Natural killer cell treated with Interleukin-12 subunit alpha and Interleukin-12 subunit beta and Interleukin-15 and Interleukin-18, amount 100 ng/mL, for 72 hours (primary cell): ENCODE measurements at places on chromosomes 1 and 21.

GRCh38 chr1:93331412-93331811 lies 14.3 kb upstream of the DR1 start:
- DNase-seq, result no peak

DNA sequence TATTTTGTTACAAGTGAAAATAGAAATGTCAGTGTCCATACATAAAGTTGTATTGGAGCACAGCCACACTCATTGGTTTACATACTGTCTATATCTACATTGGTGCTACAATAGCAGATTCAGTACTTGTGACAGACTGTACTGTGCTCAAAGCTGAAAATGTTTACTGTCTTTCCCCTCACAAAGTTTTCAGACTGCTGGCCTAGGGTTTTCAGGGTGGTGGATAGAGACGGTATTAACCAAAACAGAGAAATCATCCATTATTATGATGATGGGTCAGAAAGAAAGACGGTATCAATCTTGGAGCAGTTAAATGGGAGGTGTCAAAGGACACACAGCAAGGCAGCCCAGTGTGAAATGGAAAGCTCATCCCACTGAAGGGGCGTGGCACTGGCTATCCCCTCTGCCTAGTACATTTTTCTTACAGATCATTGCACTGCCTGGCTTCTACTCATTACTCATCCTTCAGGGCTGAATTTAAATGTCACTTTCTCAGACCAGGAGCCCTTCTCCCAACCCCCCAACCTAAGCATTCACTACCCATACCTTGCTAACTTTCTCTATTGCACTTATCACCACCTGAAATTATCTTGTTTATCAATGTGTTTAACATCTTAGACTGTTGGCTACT lies 10.2 kb downstream of the JAK1 start:
- no peak for DNase-seq

GRCh38 chr1:167587872-167588271 lies 34.3 kb upstream of the CREG1 start:
- DNase-seq, result no peak

DNA sequence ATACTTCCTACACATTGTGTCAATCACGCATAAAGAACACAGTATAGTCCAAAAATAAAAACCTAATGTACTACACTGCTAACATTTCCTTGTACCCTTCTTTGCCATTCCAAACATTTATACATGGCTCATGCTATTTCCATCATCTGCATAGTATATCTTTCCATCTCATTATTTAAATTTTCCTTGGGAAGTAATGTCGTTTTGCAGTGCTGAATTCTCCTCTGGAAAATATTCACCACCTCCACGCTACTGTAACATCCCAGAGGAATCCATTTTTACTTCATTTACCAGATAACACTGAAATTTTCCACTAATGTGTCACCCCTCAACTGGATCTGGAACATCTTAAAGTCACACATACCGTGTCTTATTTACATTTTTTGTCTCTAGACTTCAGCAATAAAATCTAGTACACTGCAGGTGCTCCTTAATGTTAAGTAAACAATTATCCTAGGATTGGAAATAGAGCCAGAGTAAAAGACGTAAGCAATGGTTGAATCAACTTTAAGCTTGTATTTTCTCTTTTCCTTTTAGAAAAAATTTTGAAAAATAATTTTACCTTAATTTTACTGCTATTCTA lies 881.0 kb downstream of the AMY1C start:
- no peak for DNase-seq

DNA sequence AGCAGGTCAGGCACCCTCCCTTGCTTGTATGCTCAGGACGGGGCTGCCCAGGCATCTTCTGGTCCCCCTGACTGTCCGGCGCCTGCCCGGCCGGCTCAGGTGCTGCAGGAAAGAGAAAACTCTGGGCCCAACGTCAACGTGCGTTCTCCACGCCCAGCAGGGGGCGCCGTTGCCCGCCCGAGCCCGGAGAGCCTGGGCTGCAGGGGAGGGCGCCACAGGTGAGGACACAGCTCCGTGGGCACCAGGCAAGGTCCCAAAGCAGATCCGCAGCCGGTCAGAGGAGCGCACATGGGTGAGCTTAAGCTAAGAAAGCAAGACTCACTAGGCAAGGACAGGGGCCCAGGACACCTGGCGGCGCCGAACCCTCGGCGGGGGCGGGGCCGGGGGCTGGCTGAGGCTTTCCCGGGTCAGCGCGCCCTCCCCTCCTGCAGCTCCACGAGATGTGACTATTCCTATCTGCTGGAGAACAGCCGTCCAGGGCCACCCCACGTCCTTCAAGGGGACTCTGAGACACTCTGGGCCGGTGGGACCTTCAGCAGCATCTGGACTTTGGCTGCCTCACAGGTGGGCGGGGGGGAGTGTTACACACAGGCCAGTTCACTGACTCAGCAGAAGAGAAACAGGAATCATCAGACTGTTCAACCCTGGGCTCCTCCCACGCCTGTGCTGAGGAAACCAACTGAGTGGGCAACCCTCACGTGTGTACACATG lies 29.3 kb downstream of the KRTAP10-1 start:
- DNase-seq, result peak; percentile 79
